ENCODE measurements at places on chromosomes 6 and 20.

- no peak for DNase-seq
Measured at GRCh38 chr6:21977346-21977745, 319.5 kb downstream of the PRL start.

GRCh38 chr6:150198532-150198931 is 55.7 kb downstream of the PPP1R14C start:
- no peak for DNase-seq

- no peak for DNase-seq
Measured at GRCh38 chr20:35975576-35976373, 7.4 kb downstream of the CNBD2 start.

DNA sequence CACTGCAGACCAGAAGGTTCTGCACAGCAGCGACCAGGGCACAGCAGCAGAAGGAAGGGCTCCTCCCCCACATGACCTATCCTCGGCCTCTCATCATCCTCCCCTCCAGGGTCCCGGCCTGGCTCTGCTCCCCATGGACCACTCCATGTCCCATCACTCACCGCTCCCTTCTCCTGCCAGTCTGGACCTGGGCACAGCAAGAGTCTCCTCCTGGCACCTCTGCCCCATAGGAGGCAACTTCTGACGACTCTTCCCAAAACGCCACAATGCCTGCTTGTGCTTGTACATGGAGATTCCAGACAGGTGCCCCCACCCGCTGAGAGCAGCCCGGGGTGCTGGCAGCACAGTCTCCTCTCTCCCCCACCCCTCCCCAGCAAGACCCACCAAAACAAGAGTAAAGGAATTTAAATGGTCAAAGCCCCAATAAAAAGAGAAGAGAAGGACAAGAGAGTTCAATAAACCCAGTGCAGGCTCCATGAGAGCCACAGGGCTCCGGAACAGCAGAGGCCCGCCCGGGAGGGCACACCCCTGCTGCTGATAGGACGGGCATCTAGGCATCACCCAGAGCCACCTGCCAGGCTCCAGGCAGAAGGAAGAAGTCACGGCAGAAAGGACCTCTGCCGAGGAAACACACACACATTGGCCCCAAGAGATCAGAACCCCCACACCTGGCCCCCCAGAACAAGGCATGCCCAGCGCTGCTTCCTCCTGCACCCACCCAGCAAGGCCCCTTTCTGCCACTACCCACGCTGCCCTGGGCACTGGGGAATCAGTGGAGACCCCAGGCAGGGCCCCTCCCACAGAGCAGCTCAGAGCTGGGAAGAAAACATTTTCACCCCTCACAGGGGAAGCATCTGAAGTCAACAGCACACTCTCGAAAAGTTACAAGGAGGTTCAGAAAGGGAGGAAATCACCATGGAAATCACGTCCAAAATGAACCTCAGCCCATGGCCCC is 15.2 kb downstream of the TAF4 start:
- DNase-seq, result no peak

DNA sequence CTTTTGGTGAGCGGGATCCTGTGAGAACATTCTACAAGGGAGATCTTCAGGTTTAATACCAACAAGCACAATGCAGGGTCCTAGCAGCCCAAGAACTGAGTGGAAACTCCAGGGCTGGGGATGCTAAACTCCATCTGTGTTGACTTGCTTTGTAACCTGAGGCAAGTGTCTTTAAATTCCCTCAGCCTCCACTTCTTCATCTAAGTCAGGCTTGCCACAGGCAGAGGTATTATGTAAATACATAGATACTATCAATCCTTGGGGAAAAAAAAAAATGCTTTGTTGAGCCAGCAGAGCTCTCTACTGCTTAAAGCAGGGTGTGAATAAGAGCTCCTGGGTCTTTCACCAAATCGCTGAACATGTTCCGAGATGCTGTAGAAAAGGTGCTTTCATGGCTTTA is 114.2 kb upstream of the PHACTR1 start:
- no peak for DNase-seq

- no peak for DNase-seq
Measured at GRCh38 chr20:59821201-59821600, 112.2 kb downstream of the SYCP2 start.

DNA sequence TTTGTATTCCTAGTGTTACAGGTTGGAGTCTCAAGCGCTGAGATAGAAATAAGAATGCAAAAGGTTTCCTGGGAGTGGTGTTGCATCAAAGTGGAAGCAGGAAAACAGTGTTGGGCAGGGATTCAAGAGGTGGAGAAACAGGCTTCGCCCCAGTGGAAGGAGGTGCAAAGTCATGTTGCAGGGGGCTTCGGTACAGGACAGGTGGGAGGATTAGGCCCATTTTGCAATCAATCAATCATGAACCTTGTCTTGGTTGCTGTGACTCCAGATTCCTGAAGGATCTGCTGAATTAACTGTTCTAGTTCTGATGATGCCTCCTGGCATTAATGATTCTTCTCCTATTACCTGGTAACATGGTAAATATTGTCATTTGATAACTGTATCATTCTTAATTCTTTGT is 22.4 kb upstream of the FAM217A start:
- DNase-seq, result no peak

GRCh38 chr6:165660857-165661663 is 2.0 kb downstream of the PDE10A start:
- no peak for DNase-seq

DNA sequence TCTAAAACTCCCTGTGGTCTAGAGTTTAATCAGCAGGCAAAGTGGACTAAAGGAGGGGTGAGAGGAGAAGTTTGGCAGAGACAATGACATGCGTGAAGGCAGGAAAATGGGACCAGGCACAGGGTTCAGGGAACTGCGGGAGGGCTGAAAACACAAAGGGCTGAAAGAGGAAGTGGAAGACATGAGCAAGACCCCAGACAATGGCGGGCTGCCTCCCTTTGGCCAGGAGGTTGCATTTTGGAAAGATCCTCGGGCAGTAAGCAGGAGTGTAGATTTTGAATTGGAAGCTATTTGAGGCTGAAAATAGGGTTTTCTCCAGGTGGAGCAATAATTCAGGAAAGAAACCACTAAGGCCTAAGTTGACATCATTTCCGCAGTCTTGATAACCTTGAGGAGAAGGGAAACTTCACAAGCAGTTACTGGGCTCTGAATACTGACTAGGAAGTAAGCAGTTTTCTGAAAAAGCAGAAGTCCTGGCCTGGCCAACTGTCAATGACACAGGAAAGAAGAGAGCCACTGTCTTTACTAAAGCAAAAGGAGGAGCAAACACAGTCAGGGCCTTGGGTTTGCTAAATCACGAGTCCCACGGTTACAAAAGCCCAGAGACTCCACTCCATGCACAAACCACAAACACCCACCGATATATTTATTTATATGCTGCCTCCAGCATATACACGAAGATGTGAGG is 3.4 kb downstream of the LY86 start:
- DNase-seq, result no peak

DNA sequence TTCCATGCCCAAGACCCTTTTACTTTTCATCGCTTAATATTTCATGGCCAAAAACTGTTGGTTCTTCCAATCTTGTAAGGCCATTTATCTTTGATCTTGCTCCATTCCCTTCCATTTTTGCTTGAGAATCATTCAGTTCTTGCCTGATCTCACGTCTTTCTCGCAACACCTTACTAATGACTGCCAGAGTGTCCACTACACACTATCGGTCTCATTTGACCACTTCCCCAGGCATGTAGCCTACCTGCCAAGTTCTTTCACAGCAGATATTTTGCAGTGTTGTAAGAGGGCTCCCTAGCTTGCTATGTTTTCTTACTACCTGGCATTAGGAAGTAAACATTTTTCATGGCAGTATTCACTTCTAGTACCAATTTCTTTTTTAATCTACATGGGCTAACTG is 248.0 kb downstream of the ESR1 start:
- DNase-seq, result no peak

DNA sequence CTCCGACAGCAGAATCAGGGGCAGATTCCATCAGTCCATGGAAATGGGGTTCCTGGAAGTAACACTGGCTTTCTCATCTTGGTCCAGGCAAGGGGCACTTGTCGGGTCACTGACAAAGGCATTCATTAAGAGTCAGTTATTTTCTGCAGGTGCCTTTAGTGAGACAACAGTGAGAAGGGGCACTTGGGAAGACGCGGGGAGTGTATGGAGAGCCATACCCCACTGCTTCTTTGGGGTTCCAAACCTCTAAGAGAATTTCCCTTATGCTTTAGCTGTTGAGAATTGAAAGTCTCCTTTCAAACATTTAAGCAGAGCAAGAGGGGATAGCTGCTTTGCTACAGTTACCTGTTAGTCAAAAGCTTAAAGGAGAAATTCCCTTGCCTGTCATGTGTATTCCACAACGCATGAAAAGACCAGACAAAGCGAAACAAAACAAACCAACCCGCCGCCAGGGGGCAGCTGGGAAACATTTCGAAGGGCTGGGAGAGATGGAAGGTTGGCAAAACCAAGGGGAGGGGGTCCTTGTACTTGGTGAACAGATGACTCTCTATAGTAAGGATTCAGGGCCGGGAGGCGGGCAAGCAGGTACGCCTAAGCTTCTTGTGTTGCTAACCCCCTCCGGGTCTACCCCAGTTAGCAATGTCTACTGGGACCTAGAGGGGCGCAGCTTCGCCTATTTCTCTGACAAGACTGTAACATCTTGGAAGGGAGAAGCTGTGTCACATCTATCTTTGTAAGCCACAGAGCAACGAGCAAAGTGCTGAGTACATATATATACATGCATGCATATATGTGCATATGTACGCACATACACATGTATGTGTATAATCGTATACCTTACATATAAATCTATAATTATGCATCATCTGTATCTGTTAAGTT is 474.9 kb upstream of the AGPAT4 start:
- no peak for DNase-seq

- DNase-seq, result no peak
Measured at GRCh38 chr6:53162606-53163005, 14.0 kb upstream of the GCM1 start.

DNA sequence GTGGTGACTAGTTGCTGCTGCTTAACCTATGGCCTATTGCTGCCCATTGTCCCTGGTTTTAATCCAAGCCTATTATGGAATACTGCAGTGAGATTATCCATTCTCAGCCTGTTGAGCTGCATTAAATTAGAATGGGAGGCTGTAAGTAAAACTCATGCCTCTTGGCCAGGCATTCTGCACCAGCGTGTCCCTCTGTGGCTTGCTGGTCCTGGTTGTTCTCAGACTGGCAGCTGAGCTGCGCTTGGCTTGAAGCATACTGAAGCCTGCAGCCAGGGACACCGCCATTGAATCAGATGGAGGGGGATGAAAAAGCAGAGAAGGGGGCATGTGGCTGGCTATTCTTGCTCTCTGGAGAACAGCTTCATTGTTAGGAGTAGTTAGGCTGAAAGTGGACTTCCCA is 15.6 kb downstream of the LRRN4 start:
- no peak for DNase-seq

GRCh38 chr20:9330151-9330550 is 184.2 kb upstream of the LAMP5 start:
- no peak for DNase-seq

GRCh38 chr6:55678330-55679224 is 99.6 kb upstream of the HMGCLL1 start:
- DNase-seq, result no peak

DNA sequence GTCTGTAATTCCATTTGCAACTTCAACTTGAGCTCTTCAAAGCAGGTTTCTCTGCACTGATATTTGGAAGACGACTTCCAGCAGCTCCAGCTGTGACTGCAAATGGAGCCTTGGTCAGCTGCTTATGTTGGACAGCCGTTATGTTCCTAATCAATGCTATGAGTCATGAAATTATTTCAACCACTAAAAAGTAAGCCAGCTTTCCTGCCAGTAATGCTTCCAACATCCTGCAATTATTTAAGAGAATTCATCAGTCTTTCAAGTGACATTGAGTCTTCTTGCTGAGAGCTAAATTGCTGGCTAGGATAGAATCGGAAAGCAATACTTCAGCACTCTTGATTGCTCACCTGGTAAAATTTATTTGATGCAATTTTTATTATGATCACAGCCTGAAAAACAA is 375.7 kb downstream of the MMUT start:
- DNase-seq, result no peak

DNA sequence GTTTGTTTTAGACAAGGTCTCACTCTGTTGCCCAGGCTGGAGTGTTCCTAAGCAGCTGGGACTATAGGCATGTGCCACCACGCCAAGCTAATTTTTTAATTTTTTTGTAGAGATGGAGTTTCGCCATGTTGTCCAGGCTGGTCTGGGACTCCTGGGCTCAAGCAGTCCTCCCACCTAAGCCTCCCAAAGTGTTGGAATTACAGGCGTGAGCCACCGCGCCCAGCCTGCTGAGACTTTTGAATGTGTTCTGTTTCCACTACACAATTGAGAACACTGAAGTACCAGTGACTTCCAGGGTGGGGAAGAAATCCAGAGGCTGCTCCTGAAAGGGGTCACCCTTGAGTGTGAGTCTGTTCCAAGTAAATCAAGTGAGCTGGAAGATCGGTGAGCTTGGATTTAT is 81.3 kb upstream of the ARMC2 start:
- no peak for DNase-seq

- no peak for DNase-seq
Measured at GRCh38 chr20:44324343-44324742, 12.5 kb upstream of the R3HDML start.

Measured in AG09319 (cell line).